Astrocyte of the spinal cord (primary cell): ENCODE measurements at places on chromosomes 7 and 10.

DNA sequence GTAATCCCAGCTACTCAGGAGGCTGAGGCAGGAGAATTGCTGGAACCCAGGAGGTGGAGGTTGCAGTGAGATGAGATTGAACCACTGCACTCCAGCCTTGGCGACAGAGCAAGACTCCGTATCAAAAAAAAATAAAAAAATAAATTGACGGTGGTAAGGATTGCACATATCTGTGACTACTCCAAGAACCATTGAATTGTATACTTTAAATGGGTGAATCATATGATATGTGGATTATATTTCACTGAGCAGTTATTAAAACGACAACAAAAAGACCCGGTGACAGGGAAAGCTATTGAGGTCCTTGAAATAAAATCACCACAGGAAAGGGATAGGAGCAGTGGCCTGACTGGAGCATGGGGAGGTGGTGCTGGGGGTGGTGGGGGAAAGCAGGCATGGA, 31.2 kb upstream of the COMTD1 start:
- DNase-seq: no peak

GRCh38 chr10:127343821-127344220, 147.4 kb upstream of the INSYN2A start:
- no peak for DNase-seq

DNA sequence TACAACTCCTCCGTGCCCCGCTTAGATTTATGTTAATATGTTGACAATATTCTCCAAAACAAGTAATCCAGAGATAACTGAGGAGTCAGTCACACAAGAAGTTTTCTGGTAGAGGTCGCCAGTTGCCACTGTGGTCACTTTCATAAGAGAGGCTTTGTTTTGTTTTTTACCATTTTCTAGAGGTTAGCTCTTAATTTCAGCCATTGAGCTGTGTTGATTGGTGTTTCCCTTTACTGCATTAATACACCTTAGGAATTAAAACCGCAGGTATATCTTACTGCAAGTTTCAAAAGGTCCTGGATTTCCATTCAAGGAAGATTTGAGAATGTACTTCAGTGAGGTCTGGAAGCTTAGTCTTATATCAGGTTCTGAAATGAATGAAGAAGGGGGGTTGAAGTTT, 3.5 kb downstream of the BMI1 start:
- no peak for DNase-seq

DNA sequence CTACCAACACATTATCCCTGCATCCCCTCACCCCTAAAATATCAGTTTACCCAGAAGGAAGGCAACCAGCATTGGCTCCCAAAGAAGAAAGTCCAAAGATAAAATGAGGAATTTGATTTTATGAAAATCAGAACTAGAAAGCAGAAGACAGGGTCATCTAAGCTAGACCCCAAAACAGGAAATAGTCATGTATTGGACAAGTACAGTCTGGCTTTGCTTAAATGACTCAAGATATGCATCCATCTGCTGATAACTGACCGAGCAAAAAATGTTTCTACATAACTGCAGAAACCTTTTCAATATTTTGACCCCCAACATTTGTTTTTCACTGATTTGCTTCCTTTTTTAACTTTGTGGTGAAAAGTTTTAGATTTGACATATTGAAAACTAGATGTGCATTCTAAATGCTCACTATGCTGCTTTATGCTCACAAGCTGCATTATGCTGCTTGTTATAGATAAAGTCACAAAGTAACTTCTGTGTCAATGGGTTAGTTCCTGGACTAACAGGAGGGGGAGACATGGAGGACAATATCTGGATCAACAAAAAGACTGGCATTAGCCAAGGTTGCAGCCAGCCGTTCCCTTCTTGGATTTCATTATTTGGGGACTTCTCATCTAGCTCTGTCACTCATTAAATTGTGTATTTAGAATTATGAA, 227.0 kb downstream of the INHBA start:
- no peak for DNase-seq

DNA sequence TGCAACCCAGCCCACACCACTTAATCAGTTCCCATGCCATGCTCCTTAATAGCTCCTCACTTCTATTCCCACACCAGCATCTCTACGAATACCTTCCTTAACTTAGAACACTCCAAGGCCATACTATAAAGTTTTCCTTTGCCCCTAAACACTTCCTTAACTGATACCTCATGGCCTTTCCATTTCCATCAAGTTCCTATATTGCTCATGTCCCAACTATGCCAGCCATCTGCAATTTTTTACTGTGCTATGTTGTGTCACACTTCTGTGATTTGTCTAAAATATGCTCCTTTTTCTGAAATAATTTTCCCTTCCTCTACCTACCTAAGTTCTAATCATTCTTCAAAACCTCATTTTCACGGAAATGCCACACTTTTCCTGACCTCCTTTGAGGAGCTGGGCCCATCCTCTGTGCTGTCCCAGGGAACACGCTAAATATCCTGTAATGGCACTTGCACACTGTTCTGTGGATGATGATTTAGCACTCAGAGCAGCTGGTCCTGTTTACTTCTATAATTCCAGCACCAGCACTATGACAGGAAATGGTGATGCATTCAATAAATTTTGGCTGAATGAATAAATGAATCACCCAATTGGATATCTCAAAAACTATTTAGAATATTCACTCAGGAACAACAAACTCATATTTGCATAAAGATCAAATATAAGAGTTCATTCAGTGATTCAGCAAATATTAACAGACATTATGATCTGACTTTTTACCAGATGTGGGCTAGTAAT, 266.5 kb upstream of the HGF start:
- DNase-seq: peak; percentile 52
